Stromal cell of bone marrow (primary cell): ENCODE measurements at places on chromosomes 4 and X.

GRCh38 chr4:77776182-77777134 lies 42.7 kb downstream of the CNOT6L start:
- DNase-seq, result no peak

DNA sequence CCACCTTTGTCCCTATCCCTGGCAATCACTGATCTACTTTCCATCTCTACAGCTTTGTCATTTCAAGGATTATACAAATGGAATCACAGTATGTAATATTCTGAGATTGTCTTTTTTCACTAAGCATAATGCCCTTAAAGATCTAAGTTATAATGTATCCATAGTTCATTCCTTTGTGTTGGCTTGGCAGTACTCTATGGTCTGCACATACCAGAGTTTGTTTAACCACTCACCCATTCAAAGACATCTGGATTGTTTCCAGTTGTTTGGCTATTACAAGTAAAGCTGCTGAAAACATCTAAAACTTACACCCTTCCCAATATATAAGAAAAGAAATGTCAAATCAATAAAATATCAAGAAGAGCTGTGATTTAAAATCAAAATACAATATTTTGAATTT lies 26.0 kb upstream of the AWAT1 start:
- DNase-seq, result peak; percentile 2

- DNase-seq, result peak; percentile 58
Measured at GRCh38 chr4:4488405-4489404, 53.1 kb downstream of the STX18 start.

DNA sequence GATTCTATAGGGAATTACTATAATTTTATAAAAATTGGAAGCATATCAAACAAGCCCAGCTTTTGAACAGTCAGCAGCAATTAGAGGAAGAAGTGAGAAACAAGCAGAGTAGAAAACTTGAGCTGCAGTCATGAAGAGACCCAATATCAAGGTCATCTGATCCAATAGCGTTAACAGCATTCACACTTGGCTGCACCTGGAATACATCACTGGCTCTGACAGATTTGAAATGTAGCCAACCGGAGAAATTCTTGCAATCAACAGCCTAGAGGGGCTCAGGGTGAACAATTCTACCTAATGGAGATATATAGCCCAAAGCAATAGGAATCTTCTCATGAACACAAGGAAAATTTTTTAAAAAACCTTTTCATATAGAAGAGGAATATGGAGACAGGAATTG lies 13.6 kb downstream of the DDX53 start:
- DNase-seq, result no peak

DNA sequence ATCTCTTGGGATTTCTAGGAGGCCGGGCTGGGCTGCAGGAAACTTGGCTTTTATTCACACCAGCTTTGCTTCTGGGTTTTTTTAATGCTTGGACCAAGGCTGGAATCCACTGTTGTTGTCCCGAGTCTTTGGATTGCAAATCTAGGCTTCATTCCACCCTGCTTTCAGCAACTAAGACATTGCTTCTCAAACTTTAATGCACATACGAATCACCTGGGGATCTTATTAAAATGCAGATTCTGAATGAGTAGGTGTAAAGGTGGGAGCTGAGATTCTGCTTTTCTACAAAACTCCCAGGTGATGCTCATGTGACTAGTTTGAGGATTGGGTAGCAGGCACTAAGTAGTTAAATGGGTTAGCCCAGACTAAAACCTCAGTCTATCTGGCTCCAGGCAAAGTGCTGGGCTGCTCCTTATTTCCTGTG lies 39.2 kb upstream of the GPC4 start:
- no peak for DNase-seq

- DNase-seq, result no peak
Measured at GRCh38 chrX:153641627-153642026, 5.4 kb upstream of the DUSP9 start.

DNA sequence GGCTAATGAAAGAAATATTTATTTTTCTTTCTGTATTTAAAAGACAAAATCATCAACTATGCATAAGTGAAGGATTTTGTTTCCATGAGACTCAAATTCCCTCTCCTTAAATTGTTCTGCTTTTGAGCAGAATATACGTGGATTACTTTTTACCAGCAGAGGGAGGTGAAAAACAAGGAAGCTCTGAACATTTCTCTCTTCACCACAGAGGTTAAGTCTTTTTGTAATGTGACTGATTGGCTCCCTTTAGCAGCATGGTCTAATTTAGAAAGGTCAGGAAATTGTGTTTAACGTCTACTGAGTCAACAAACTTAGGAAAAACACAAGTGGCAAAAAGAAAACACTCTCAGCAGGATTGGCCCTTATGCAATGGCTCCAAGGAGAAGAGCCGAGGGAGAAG lies 55.1 kb upstream of the F9 start:
- DNase-seq, result no peak

GRCh38 chr4:23981328-23981727 lies 91.5 kb upstream of the PPARGC1A start:
- no peak for DNase-seq

DNA sequence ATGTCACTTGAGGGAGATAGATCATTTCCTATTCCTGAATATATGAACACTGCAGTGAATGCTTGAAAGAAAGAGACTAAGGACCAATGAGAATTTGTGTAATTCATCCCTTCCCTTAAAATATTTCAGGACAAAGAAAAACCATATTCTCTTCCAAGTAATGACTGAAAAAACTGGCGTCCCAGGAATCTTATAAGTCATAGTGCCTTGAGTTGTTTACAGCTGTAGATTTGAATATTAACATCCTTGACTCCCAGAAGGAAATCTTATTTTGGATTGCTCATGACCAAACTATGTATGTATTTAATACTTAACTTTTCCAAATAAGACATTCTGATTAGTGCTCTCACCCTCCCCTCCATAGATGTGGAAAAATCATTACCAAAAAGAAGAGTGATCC lies 55.5 kb downstream of the CLDN22 start:
- peak; percentile 21 for DNase-seq

DNA sequence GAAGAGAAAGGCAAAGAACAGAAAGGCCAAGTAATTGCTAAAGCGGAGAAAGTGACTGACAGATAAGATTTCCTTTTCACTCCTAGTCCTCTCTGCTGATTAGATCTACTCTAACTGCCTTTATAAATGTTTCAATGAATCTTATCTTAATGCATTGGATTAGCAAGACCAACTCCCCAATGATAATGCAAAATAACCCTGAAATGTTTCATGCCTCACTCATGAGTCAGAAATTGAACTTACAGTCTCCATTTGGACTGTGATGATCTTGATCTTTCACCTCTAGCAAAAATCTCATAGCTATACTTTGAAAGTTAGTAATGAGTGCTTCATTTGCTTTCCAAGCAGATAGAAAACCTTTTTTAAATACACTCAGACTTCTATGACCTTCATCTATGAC lies 26.5 kb downstream of the SLC10A7 start:
- DNase-seq, result no peak

- no peak for DNase-seq
Measured at GRCh38 chr4:125520258-125520990, 205.7 kb downstream of the FAT4 start.

DNA sequence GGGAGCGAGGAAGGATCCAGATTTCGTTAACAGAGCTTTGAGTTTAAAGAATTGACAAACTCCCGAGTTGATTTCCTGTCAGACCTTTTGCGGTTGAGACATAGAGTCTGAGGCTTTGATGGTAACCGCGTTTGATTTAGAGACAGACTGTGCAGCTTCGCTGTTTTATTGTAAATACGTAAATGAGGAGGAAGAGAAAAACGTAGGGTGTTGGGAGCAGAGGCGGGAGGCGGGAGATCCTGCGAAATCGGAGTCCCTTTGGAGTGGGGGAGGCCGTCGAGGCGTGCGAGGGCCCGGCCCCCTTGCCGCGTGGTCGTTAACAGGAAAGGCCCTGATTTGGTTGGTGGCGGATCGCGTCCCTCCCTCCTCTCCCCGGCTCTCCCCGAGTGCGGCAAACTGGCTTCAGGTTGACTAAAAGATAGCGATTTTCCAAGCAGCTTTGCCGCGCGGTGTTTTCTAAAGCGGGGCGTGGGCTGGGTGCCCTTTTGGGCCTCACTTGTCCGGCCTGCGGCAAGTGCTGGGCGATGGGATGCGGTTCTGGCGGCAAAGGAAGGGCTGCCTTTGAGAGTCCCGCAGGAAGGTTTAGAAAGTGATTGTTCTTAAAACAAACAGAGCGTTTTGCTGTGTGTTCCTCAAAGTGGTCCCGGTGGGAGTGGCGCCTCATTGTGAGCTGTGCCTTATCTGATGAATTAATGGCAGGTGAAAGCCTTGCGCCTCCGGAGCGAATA lies 857 bp downstream of the SCML1 start:
- no peak for DNase-seq

DNA sequence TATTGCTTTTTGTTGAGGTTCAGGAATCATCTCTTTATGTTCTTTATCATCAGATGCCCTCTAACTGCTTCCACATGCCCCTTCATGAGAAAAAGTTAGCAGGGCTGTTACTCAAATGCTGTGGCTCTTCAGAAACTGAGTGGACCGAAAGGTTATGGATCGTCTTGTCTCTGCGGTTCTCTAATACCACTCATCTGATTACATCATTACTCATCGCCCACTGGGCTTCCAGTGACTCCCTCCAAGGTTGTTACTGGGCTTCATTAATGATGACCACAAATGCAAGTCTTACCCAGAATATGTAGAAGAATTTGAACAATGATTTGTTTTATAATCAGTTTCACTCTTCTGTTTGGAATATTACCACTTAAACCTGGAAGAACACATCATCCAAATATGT lies 67.7 kb downstream of the RWDD4 start:
- DNase-seq, result no peak
